Thymus (tissue), 14 donors: ENCODE measurements at places on chromosomes 5 and 9. TPM values are rescaled to one million over a fixed set of nuclear protein-coding genes. Genes with fewer than 3 reads are reported as not detected.

GRCh38 chr9:6564360-6564759, 81.2 kb downstream of the GLDC start:
- no peak overlapping the region for H3K4me3 ChIP-seq
- no peak for DNase-seq
- no peaks in the 10 kb centered on the region for H3K4me1 ChIP-seq
- no peaks in the 10 kb centered on the region for H3K27me3 ChIP-seq

- H3K4me3 ChIP-seq: no peak overlapping the region
- no peak for DNase-seq
- no peaks in the 10 kb centered on the region for H3K27me3 ChIP-seq
These were observed 24.9 kb downstream of the GNAQ start for GRCh38 chr9:78006734-78007133.

Gene MGAT4B
- 56.7 TPM for polyA plus RNA-seq

GRCh38 chr5:42587096-42587723, 164.0 kb downstream of the GHR start:
- no peak overlapping the region for H3K4me3 ChIP-seq
- H3K27me3 ChIP-seq: no peaks in the 10 kb centered on the region

Gene HRCT1
- polyA plus RNA-seq: 6.1 TPM

GRCh38 chr5:156477196-156477595, 150.2 kb downstream of the SGCD start:
- H3K36me3 ChIP-seq: no peaks in the 10 kb centered on the region
- DNase-seq: no peak
- no peak overlapping the region for H3K27ac ChIP-seq
- H3K27me3 ChIP-seq: no peaks in the 10 kb centered on the region
- H3K4me3 ChIP-seq: no peak overlapping the region
- no peaks in the 10 kb centered on the region for H3K4me1 ChIP-seq

GRCh38 chr9:109182940-109183798, 16.1 kb upstream of the FRRS1L start:
- no peaks in the 10 kb centered on the region for H3K36me3 ChIP-seq
- no peaks in the 10 kb centered on the region for H3K27me3 ChIP-seq
- H3K27ac ChIP-seq: no peak overlapping the region
- H3K4me3 ChIP-seq: no peak overlapping the region
- no peak for DNase-seq
- peaks cover 8% of the 10 kb centered on the region for H3K4me1 ChIP-seq

- H3K27ac ChIP-seq: no peak overlapping the region
- no peaks in the 10 kb centered on the region for H3K36me3 ChIP-seq
- DNase-seq: no peak
- no peaks in the 10 kb centered on the region for H3K4me1 ChIP-seq
- no peak overlapping the region for H3K4me3 ChIP-seq
- no peaks in the 10 kb centered on the region for H3K27me3 ChIP-seq
These were observed 36.0 kb downstream of the BNIP1 start for GRCh38 chr5:173180331-173180730.

DNA sequence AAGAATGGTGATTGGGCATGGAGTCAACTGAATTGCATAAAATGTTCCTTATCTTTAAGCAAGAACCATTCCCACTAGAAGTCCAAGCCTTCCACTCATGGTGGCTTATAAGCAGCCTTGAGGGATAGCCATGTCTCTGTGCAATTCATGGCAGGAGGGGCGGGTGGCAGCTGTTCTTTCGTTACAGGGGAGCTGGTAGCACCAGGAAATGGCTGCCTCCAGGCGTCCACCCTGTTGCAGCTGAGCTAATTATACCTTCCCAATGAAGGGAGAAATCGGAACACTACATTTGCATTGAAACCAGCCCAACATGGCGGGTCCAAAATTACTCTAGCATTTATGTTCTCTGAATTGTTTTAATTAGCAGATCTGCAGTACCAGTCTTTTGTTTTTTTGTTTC, 289.8 kb downstream of the NTRK2 start:
- H3K4me3 ChIP-seq: no peak overlapping the region
- H3K36me3 ChIP-seq: no peaks in the 10 kb centered on the region

Gene KIAA0825
- polyA plus RNA-seq: 0.87 TPM

Gene AGXT2
- polyA plus RNA-seq: 0.02 TPM

Gene F2R
- polyA plus RNA-seq: 6.7 TPM

- H3K27ac ChIP-seq: peak overlapping the region; percentile 18
- H3K4me1 ChIP-seq: no peaks in the 10 kb centered on the region
- H3K36me3 ChIP-seq: peaks cover 69% of the 10 kb centered on the region
- no peak for DNase-seq
These were observed 13.3 kb upstream of the SEC16A start for GRCh38 chr9:136496181-136496580.

DNA sequence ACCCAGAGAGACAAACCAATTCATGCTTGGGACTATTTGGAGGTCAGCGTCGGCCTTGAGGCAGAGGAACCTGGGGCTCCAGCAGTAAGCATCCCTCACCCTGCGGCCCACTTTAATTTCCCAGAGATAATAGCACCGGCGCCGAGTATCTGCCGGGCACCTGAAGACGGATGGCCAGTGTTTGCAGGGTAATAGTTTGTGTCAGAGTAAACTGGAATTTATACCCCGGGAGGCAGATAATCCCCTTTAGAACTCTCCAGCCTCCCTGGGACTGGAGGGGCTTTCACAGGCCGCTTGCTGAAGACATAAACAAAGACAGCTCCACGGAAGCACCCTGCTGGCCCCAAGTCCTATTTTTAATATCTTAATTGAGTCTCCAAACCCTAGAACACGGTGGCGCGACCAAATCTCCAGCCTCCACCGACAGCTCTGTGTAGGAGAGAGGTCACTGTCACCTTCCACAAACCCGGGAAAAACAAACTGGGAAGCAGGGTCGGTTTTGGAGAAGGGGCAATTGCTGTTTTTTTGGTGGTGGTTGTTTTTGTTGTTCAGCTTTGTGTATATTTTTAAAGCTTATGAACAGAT, 17.4 kb upstream of the FCN1 start:
- H3K36me3 ChIP-seq: no peaks in the 10 kb centered on the region
- no peak overlapping the region for H3K27ac ChIP-seq
- H3K4me1 ChIP-seq: no peaks in the 10 kb centered on the region
- DNase-seq: no peak
- no peaks in the 10 kb centered on the region for H3K27me3 ChIP-seq

- no peaks in the 10 kb centered on the region for H3K27me3 ChIP-seq
- no peaks in the 10 kb centered on the region for H3K4me1 ChIP-seq
- no peak overlapping the region for H3K27ac ChIP-seq
- DNase-seq: peak; percentile 37
- no peak overlapping the region for H3K4me3 ChIP-seq
These were observed 67.8 kb downstream of the FAT2 start for GRCh38 chr5:151523335-151523734.

Gene ZNF484
- polyA plus RNA-seq: 2.2 TPM

Gene POLR3G
- polyA plus RNA-seq: 1.7 TPM

GRCh38 chr5:95962785-95963184, 1.1 kb upstream of the ELL2 start:
- H3K27me3 ChIP-seq: peaks cover 17% of the 10 kb centered on the region
- peaks cover 36% of the 10 kb centered on the region for H3K4me1 ChIP-seq
- H3K27ac ChIP-seq: no peak overlapping the region
- DNase-seq: no peak
- H3K36me3 ChIP-seq: no peaks in the 10 kb centered on the region

GRCh38 chr9:106414042-106414441, 448.9 kb upstream of the ZNF462 start:
- DNase-seq: no peak
- H3K4me3 ChIP-seq: no peak overlapping the region
- H3K4me1 ChIP-seq: no peaks in the 10 kb centered on the region

Gene CD14
- 48.6 TPM for polyA plus RNA-seq

DNA sequence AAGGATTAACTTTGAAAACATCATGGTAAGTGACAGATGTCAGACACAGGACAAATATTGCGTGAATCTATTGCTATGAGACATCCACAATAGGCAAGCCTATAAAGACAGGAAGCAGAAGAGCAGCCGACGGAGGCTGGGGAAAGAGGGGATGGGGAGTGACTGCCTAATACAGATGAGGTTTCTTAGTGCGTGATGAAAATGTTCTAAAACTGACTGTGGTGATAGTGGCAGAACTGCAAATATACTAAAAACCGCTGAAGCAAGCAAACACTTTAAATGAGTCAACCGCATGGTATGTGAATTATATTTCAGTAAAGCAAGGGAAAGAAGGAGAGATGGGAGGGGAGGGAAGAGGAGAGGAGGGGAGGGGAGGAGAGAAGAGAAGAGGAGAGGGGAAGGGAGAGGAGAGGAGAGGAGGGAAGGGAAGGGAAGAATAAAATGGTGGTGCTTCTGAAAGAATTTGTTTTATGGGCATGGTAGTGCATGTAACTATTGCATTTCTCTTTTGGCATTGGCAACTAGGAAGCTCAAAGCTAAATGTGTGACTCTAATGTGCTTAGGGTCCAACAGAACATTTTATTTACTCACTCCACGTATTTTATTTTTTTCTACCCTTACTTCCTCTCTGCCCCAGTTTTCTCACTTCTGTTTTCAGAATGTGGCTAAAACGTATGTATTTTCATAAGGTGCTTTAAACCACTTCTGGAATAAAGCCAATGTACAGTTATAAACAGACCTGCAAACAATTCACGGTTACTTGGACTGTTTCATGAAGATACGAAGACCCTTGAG, 21.3 kb downstream of the AKNA start:
- peak overlapping the region; percentile 75 for H3K27ac ChIP-seq
- H3K27me3 ChIP-seq: no peaks in the 10 kb centered on the region
- H3K36me3 ChIP-seq: peaks cover 90% of the 10 kb centered on the region
- no peak overlapping the region for H3K4me3 ChIP-seq

Gene TMED9
- 104 TPM for polyA plus RNA-seq

- H3K36me3 ChIP-seq: no peaks in the 10 kb centered on the region
- DNase-seq: no peak
- no peak overlapping the region for H3K27ac ChIP-seq
These were observed 159.3 kb downstream of the SPATA31D1 start for GRCh38 chr9:82147798-82148425.

GRCh38 chr5:51734677-51735076, 351.4 kb downstream of the ISL1 start:
- H3K4me1 ChIP-seq: no peaks in the 10 kb centered on the region
- no peaks in the 10 kb centered on the region for H3K27me3 ChIP-seq
- no peak overlapping the region for H3K27ac ChIP-seq

GRCh38 chr9:72911816-72912215, 41.0 kb downstream of the ALDH1A1 start:
- DNase-seq: no peak
- H3K4me1 ChIP-seq: no peaks in the 10 kb centered on the region
- H3K27me3 ChIP-seq: no peaks in the 10 kb centered on the region
- H3K4me3 ChIP-seq: no peak overlapping the region

Gene ADGRD2
- 0.50 TPM for polyA plus RNA-seq

Gene NUTM2F
- polyA plus RNA-seq: 0.05 TPM

DNA sequence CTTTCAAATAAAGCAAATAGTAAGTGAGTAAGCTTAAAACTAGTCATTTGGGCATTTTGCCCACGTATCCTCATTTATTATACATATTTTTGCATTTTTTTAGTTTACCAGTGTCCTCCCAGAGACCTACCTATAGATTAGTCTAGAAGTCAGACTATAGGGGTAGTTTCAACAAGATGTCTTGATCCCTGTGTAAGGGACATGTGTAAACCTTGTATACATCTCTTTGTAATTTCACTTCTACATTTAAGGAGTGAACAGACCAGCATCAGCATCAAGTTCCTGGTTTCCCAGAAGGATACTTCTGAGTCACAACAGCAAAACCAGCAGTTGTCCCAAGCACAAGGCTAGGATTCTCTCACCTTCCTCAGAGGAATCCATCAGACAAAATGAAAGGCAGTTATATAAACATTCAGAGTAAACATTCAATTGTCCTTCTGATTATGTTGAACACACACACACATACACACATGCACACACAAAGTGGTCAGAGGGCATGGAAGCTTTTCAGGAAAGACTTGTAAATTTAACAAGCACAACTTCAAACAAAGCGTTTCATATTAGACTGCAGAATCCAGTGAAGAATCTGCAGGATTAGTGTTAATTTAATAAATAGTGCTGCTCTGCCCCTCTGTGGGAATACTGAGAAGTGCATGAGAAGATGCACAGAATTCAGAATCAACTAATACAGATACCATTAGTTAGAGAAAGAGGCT, 55.4 kb downstream of the HINT1 start:
- no peak for DNase-seq
- H3K27me3 ChIP-seq: no peaks in the 10 kb centered on the region

DNA sequence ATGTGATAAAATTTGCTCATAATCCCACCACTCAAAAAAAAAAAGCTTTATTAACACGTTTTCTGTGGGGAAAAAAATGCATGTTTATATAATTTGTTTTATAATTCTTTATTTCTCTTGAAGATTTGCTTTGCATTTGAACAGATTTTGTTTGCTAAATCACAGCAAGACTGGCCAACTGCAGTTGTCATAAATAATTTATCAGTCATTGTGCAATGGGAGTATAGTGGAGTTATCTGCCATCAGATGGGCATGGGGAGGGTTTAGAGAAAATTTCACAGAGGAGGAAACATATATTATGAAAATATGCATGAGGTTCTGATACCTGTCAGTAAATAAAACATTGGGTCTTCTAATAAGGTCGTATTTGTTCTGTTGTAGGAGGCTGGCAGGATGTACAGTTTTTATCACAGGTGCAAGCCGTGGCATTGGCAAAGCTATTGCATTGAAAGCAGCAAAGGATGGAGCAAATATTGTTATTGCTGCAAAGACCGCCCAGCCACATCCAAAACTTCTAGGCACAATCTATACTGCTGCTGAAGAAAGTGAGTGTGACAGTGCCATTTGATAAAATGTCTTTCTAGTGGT, 23.8 kb downstream of the HSDL2 start:
- H3K36me3 ChIP-seq: peaks cover 6% of the 10 kb centered on the region
- H3K27me3 ChIP-seq: no peaks in the 10 kb centered on the region
- H3K4me3 ChIP-seq: no peak overlapping the region
- H3K27ac ChIP-seq: no peak overlapping the region

- H3K4me3 ChIP-seq: no peak overlapping the region
- H3K4me1 ChIP-seq: peaks cover 31% of the 10 kb centered on the region
- no peaks in the 10 kb centered on the region for H3K27me3 ChIP-seq
- no peak for DNase-seq
These were observed 58.9 kb downstream of the NREP start for GRCh38 chr5:111697881-111698757.

DNA sequence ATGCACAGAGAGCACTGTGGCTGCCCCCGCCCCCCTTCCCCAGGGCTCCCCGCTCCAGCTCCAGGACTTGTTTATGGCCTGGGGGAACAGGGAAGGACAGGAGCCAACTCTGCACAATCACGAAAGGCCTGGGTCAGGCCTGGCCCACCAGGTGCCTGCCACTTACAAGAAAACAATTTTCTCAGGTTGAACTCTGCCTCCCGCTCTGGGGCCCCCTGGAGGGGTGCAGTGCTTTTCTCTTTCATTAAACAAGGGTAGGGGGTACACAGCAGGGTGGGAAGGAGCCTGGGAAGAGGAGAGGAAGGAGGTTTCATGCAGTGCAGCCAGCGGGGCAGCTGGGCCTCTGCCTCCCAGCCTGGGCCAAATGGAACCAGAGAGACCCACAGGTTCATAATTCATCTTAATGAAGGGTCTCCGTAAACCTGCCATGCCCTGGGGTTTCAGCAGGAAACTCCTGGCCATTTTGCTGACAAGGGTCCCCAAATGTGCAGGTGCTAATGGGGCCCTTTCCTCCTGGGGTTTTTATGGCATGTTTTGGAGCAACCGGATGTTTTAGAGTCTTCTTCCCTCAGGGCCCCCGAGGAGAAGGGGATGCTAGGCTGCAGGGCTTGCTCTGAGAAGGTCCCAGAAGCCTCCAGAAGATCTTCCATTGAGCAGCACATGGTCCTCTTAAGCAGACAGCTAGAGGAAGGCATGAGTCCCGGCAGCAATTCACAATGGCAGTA, 219.8 kb downstream of the SLIT3 start:
- H3K27ac ChIP-seq: no peak overlapping the region
- H3K4me3 ChIP-seq: no peak overlapping the region
- no peaks in the 10 kb centered on the region for H3K27me3 ChIP-seq
- no peak for DNase-seq
- H3K4me1 ChIP-seq: no peaks in the 10 kb centered on the region

Gene PTGR1
- 16.5 TPM for polyA plus RNA-seq
